ENCODE measurements at places on chromosomes 4 and X. TPM values are rescaled to one million over a fixed set of nuclear protein-coding genes. Genes with fewer than 3 reads are reported as not detected.

ADH1A gene
- 0.84 TPM for total RNA-seq

AMOT gene
- total RNA-seq = 9.9 TPM

FRMPD4 gene
- 1.2 TPM for total RNA-seq

YTHDC1 gene
- 52.0 TPM for total RNA-seq

Data from Right ventricle myocardium inferior (tissue), 1 donor.